Pulmonary artery endothelial cell (primary cell): ENCODE measurements at places on chromosomes 4 and X. TPM values are rescaled to one million over a fixed set of nuclear protein-coding genes. Genes with fewer than 3 reads are reported as not detected.

Gene CCDC110
- total RNA-seq, result 0.49 and 0.73 TPM in 2 replicates

Gene STARD8
- total RNA-seq, result 10.3 and 12.3 TPM in 2 replicates

- no peak for DNase-seq
These were observed 176.5 kb downstream of the AR start for GRCh38 chrX:67720344-67720743.

GRCh38 chr4:182809417-182810102, 107.6 kb downstream of the DCTD start:
- no peak for DNase-seq

- DNase-seq, result no peak
These were observed 141.4 kb downstream of the KLHL8 start for GRCh38 chr4:87078987-87079486.

Gene XAGE2
- not detected in 2 replicates for total RNA-seq

Gene ADGRL3
- total RNA-seq, result not detected in 2 replicates

DNA sequence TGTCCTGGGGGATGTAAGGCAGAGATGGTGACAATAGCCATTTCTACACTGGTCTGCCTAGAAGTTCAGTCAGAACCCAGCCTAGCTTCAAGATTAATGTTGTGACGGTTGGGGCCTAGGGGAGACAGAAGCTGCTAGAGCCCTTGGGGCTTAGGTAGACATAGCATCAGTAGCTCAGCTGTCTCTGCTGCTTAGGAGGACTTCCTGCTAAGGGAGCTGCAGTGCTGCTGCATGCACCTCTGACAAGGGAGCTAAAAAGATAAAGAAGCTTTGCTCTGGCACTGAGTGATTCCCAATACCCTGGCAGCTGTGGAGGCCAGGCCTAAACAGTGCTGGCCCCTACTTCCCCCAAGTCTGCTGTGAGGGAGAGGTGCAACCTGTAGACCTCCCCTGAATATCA, 116.0 kb downstream of the CT47B1 start:
- DNase-seq, result no peak

GRCh38 chr4:19993242-19993641, 258.5 kb upstream of the SLIT2 start:
- no peak for DNase-seq

DNA sequence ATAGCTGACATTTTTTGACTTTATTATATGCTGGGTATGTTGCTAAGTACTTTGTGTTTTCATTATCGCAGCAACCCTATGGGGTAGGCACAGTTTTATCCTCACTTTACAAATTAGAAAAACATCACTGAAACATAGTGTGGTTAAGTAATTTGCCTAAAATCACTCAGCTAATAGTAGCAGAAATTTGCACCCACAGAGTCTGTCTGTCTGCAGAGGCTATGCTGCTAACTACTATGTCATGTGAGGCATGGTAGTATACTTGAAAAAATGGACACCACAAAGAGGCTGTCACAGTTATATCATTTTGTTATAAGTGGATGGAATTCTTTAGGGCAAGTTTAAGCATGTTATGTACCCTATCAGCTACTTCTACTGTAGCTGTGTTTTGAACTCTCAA, 69.0 kb downstream of the STAG2 start:
- no peak for DNase-seq
